ENCODE measurements at places on chromosomes 2 and 18.

GRCh38 chr18:12837747-12838146, 46.3 kb downstream of the PTPN2 start:
- no peak for DNase-seq

GRCh38 chr2:83531206-83531826, 927.8 kb downstream of the SUCLG1 start:
- no peak for DNase-seq

DNA sequence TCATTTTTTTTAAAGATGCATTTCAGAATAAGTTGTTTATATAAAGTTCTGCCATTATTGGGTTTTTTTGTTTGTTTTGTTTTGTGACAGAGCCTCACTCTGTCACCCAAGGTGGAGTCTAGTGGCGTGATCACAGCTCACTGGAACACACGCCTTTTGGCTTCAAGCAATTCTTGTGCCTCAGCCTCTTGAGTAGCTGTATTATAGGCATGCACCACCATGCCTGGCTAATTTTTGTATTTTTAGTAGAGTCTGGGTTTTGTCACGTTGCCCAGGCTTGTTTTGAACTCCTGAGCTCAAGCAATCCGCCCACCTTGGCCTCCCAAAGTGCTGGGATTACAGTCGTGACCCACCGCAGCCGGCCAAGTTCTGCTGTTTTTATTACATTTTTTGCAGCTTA, 72.3 kb downstream of the R3HDM1 start:
- no peak for DNase-seq

- no peak for DNase-seq
Measured at GRCh38 chr18:59453468-59453961, 94.5 kb upstream of the LMAN1 start.

GRCh38 chr2:209938906-209939305, 63.5 kb upstream of the RPE start:
- DNase-seq: no peak

DNA sequence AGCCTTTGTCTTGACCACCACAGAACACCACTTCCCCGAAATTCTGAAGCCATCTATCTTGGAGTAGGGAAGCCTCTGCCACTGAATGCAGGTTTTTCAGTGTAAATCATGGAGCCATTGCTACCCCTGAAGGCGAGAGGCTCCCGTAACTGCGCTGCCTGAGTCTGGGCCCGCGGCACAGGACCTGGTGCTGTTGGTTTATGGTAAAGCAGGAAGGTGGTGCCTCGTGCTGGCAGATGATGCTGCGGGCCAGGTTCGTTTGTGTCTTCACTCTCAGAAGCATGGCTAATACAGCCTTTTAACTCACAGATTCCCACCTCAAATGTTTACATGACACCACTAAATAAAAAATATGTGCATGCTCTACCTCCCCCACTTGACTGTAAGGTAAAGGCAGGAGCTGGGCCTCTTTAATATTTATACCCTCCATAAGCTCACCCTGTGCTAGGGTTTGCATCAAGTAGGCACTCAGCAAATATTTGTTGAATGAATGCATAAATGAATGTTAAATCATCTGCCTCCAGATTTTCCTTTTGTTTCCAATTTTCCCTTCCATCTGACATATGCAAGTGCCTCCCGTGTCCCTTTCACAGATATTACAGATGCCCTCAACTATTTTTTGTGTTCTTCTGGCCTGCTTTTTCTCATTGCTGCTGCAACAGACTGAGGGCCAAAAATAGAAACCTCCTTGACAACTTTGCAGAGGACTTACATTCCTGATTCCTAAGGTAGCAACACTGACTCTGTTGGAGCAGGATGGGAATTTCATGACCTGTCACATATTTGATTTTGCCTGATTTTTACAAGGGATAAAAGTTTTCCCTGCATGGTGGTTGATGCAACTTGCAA, 83.5 kb upstream of the CPO start:
- DNase-seq: no peak

DNA sequence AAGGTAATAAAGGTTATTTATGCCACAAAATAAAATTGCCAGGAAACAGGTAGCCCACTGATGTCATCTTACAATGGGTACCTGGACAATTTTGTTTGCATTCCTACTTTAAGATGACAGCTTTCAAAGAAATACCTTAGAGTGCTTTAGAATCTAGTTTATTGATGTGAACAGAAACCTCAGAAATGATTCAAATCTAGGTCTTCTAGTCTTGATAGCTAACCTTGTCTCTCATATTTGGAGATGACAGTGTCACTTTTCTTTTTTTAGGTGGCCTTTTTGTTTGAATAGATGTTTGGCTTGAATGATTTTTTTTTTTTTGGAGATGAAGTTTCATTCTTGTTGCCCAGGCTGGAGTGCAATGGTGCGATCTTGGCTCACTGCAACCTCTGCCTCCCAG, 69.1 kb downstream of the PIK3C3 start:
- DNase-seq: no peak

- no peak for DNase-seq
Measured at GRCh38 chr2:8315531-8316165, 366.2 kb upstream of the ID2 start.

- DNase-seq: no peak
Measured at GRCh38 chr2:20141806-20142205, 83.1 kb downstream of the SDC1 start.

- DNase-seq: no peak
Measured at GRCh38 chr2:55159037-55159651, 72.9 kb downstream of the CLHC1 start.

GRCh38 chr2:157761520-157761919, 114.6 kb downstream of the ACVR1 start:
- no peak for DNase-seq

- no peak for DNase-seq
Measured at GRCh38 chr2:134262684-134263083, 8.8 kb downstream of the MGAT5 start.

DNA sequence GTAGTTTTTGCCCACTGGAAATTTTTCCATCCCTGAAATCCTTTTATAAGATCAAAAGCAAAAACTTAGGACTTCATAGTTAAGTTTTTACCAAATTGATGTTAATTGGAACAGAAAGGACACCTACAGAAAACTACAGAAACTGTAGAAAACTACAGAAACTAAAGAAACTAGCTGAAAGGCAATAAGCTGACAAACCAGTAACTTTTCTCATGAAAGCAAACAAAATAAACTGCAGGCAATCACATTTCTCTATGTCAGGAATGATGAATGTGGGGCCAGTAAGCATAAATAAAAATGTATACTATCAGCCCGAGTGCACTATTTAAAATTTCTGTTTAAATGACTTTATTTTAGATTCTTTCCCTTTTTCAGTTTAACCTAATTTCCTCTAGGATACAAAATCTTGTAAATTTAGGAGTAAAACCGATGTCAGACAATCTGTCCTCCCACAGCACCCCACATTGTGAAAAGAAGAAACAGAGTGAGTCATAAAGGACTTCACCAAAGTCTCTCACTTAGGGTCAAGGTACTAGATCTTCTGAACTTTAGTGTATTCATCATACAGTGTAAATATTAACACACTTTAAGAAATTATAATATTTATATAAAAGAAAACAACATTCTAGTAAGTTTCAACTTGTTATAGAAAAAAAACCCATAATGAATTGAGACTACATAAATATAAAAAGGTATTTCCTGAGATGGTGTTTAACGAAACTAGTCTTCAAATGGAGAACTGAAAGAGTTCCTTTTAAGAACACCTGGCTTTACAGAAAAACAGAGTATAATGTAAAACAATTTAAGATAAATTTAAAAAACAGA, 46.6 kb downstream of the USP40 start:
- no peak for DNase-seq

- no peak for DNase-seq
Measured at GRCh38 chr2:12318427-12319057, 398.2 kb upstream of the TRIB2 start.

DNA sequence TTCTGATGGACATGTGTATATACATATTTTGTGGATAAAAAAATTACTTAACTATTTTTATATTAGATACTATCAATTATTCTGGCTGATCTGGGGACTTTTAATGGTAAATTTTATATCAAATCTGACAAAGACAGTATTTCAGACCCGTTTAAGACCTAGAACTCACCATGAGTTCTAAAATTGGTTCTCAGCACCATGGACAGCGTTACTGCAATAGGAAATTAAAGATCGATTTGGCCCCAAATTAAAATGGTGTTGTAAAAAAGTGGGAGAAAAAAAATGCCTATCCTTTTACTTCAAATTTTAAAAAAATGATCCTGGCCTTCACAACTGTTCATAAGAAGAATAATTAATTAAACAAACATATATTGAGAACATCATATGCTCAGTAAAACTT, 919 bp upstream of the SCN2A start:
- DNase-seq: no peak

GRCh38 chr2:60756097-60757087, at the start of gene PAPOLG:
Gene PAPOLG (plus strand): TSS chr2:60756268. CDS start chr2:60756479, 211 bp downstream.
- peak; percentile 94 for DNase-seq

GRCh38 chr18:9210966-9211365, 74.4 kb downstream of the ANKRD12 start:
- peak; percentile 1 for DNase-seq

Measured in brain microvascular endothelial cell (primary cell).